ENCODE measurements at places on chromosomes 3 and 15.

- DNase-seq = no peak
Measured at GRCh38 chr3:72633534-72633933, 214.7 kb downstream of the SHQ1 start.

DNA sequence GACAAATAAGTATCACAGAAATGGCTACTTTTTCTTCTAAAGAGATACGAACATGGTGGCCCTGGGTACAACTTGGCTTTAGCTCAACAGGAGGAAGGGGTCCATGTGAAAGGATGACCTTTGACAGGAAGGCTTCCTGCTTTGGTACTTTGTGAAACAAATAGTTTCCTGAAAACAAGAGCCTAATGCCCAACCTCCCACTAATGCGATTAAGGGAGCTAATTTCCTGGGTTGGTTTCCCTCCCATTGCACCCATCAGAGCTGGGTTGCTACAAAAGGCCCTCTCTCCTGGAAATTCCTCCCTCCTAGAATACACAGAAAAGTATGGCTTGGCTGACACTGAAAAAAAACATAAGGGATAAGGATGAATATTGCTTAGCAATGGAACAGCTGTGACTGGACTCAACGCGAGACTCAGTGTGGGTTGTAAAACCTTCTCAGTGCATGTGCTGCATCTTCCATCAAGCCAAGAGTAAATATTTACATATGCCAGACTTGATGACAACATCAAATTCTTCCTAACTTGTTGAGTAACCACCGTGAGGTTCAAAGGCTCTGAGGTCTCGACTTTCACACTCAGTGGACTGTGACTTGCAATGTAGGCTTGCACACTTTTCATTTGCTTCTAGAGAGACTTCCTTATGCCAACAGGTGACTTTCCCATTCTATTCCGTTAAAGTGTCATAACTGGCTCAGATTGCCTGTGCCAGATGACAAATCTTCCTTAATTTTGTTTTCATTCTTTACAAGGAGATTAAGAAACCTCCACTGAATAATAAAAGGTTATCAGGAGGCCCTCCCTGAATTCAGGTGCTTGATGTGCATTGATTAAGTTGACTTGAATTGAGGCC lies 60.1 kb downstream of the ADAMTS9 start:
- no peak for DNase-seq

DNA sequence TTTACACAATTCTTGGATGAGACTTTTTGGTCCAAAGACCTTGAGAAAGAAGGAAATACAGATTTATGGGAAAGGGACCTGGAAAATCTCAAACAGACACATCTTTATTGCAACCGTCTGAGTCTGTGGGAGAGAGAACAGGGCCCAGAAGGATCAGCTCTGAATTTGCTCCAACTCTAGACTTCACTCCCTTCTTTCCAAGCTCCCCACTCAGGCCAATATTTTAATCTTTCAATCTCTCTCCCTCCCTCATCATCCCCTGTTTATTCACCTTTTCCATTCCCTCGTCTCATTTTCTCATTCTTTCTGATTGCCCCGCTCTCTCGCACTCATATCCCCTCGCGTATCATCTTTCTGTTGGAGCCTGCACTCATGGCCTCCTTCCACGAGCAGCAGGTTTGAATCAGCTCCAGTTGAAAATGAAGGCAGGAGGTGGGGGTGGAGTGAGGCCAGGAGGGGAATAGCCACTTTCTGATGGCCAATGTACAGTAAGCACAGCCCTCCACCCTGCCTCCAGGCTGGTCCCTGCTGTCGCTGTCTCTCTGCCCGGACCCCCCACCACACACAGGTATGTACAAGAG lies 63.6 kb upstream of the BOC start:
- DNase-seq = no peak

DNA sequence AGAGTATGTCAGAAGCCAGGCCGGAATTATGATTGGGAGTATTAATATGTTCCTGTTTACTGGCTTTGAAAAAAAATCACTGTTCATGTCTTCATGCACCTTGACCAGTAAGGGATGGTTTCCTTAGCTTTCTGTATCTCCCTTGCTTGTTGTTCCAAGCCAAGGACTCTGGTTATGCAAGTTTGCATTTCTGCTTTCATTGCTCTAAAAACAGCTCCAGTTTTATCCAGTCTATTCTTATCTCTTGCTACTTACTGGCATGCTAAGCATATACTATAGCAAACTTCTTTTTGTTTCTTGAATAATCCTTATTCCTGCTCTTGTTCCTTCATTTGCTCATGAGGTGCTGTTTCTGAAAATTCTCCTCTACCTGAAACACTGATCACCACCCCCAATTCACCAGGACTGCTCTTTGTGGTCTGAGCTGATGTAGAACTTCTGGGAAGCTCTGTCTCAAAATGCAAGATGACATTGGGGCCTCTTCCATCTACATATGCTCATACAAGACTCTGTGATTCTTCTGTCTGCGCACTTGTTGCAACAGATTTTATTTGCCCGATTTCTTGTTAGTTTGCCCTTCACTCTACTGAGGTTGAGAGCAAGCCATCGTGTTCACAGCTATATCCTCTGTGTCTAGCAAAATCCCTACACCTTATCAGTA lies 173.0 kb downstream of the EBLN2 start:
- DNase-seq = no peak

DNA sequence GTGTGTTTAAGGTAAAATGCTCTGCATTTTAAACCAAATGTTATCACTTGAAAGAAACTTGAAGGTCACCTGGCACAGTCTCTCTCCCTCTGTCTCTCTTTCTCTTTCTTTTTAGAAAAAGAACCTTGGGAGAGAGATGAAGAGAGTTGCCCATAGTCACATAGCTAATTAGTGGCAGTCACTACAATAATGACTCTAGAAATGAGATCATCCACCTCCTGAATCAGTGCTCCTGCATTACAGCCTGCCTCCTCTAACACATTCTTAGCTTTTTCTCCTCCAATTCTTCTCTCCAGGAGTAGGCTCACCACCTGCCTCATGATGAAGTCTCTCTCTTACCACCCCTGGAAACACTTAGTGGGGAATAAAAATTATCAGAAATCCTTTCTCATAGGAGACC lies 2.5 kb downstream of the MYH15 start:
- DNase-seq = no peak

GRCh38 chr15:25541228-25541627 lies 102.4 kb upstream of the UBE3A start:
- DNase-seq = no peak
